ENCODE measurements at places on chromosomes 1 and 21.

GRCh38 chr1:110604586-110605148 lies 1.5 kb downstream of the KCNA2 start:
- no peak for DNase-seq

GRCh38 chr1:202579806-202580205 lies 130.4 kb downstream of the SYT2 start:
- peak; percentile 99 for DNase-seq

- no peak for DNase-seq
Measured at GRCh38 chr1:58149271-58149812, 397.2 kb downstream of the OMA1 start.

DNA sequence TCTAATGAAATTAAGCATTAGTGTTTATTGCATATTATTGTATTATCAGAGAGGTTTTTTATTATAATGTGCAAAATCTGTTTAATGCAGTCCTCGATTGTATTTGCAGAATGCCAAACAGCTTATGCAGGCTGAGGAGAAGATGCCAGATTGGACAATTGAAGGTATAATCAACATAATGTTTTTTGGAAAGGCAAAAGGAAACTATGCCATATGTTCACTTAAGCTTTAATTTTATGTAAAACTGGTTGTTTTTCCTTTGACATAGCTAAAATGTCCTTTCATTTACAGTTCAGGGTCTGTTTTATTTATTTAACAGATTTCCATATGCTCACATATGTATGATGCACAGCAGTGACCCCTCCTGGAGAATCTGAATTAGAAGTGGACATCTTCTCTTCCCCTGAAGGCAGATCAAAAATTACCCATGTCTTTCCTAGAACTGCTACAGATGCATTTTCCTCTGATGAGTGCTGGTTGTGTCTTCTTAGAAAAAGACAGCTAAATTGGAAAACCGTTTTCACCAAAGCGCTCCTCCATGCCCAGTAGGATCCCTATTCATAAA lies 143.5 kb upstream of the USH2A start:
- peak; percentile 22 for DNase-seq

- peak; percentile 6 for DNase-seq
Measured at GRCh38 chr1:154809436-154810413, 60.4 kb downstream of the KCNN3 start.

- no peak for DNase-seq
Measured at GRCh38 chr1:203065986-203066385, 19.8 kb downstream of the MYOG start.

DNA sequence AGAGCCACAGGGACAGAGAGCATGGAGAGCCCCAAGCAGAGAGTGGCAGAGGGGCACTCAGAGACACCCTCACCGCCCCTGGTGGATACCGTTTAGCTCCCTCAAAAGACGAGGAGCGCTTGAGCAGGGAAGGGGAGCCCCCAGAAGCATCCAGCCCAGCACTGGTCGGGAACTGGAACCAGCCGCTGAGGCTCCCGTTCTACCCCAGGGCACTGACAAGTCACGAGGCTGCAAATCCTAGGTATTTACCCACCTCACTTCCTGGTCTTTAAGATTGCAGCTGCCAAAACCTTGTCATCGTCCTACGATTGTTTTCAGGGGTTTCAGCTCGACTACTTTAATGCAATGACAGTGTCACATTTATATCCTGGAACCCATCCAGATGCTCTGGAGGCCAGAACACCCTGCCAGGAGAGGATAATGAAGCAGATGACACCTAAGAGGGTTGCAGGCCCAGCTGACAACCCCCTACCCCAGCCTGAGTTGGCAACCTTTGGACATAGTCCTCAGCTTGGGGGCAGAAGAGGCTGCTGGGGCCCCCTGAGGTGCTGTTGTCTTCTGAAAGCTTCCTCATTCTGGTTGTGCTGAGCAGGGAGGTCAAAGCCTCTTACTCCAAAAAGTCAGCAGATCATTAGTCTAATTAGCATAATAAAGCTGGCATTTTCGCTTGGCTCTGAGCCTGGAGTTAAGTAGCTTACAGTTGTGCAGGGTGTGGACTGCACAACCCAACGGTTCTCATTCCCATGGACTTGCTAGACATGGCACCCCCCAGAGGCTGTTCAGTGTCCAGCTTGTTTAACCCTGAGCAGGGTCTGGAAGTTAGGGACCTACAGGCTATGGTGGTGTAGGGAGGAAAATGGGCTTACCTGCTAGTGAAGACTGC lies 20.6 kb upstream of the BACE2 start:
- no peak for DNase-seq

GRCh38 chr1:52668711-52669110 lies 29.4 kb downstream of the COA7 start:
- DNase-seq, result no peak

- peak; percentile 87 for DNase-seq
Measured at GRCh38 chr1:243264717-243265116, 8.9 kb downstream of the SDCCAG8 start.

DNA sequence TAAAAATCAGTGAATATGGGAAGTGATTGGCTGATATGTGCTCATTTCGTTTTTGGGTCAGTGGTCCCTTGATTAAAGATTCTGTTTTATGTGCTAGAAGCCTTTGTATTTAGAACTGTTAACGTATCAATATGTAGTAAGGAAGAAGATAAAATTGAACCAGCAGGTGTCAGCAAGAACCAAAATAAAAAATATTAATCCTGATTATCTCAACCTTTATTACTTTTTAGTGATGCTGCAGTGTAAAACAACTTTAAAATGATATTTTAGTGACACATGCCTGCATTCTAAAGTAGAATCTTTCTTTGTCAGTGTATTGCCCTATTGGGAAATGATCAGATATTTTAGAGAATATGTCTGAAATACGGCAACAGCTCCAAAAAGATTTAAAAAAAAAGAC lies 49.5 kb downstream of the NEK7 start:
- DNase-seq, result no peak

DNA sequence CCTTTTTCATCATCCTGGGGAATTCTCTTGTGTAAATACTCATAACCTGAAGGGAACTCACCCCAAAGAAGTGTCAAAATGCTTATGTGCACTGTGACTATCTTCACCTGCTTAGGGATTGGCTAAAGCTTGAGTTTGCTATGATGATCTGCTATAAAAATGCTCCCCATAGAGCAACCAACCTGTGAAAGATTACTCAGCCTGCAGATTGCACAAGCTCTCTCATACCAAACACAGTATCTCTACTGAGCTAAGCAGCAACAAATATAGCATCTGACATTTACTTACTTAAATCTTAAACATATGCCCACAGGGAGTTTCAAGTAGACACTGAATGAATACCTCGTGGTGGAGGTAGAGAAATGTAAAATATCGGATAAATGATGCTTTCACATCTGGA lies 725.8 kb downstream of the MRPL39 start:
- peak; percentile 36 for DNase-seq

- DNase-seq, result no peak
Measured at GRCh38 chr1:167726008-167726407, 4.2 kb downstream of the MPZL1 start.

GRCh38 chr21:41195311-41195710 lies 27.4 kb downstream of the BACE2 start:
- DNase-seq, result no peak

GRCh38 chr1:239807361-239807760 lies 284.3 kb upstream of the FMN2 start:
- DNase-seq, result no peak

- no peak for DNase-seq
Measured at GRCh38 chr1:197850042-197850441, 52.4 kb upstream of the C1orf53 start.

- DNase-seq, result no peak
Measured at GRCh38 chr1:12458571-12458970, 159.4 kb downstream of the DHRS3 start.
